Gastroesophageal sphincter (tissue), 4 donors: ENCODE measurements at places on chromosomes 11 and 22. TPM values are rescaled to one million over a fixed set of nuclear protein-coding genes. Genes with fewer than 3 reads are reported as not detected.

- no peaks in the 10 kb centered on the region for H3K27me3 ChIP-seq
- H3K4me1 ChIP-seq: no peaks in the 10 kb centered on the region
- no peaks in the 10 kb centered on the region for H3K36me3 ChIP-seq
- H3K27ac ChIP-seq: no peak overlapping the region
- no peak overlapping the region for H3K4me3 ChIP-seq
Observed at GRCh38 chr22:47033648-47034000, 271.2 kb downstream of the TBC1D22A start.

GRCh38 chr22:44755956-44756361 lies 3.6 kb downstream of the ARHGAP8 start:
- H3K36me3 ChIP-seq: no peaks in the 10 kb centered on the region
- ATAC-seq: no peak
- H3K27me3 ChIP-seq: peaks cover 81% of the 10 kb centered on the region
- no peak overlapping the region for H3K4me3 ChIP-seq
- peaks cover 7% of the 10 kb centered on the region for H3K4me1 ChIP-seq
- no peak overlapping the region for H3K27ac ChIP-seq

- no peak overlapping the region for H3K4me3 ChIP-seq
- no peaks in the 10 kb centered on the region for H3K27me3 ChIP-seq
- ATAC-seq: no peak
- no peaks in the 10 kb centered on the region for H3K36me3 ChIP-seq
- H3K4me1 ChIP-seq: no peaks in the 10 kb centered on the region
Observed at GRCh38 chr11:94181943-94182342, 53.3 kb downstream of the PANX1 start.

DNA sequence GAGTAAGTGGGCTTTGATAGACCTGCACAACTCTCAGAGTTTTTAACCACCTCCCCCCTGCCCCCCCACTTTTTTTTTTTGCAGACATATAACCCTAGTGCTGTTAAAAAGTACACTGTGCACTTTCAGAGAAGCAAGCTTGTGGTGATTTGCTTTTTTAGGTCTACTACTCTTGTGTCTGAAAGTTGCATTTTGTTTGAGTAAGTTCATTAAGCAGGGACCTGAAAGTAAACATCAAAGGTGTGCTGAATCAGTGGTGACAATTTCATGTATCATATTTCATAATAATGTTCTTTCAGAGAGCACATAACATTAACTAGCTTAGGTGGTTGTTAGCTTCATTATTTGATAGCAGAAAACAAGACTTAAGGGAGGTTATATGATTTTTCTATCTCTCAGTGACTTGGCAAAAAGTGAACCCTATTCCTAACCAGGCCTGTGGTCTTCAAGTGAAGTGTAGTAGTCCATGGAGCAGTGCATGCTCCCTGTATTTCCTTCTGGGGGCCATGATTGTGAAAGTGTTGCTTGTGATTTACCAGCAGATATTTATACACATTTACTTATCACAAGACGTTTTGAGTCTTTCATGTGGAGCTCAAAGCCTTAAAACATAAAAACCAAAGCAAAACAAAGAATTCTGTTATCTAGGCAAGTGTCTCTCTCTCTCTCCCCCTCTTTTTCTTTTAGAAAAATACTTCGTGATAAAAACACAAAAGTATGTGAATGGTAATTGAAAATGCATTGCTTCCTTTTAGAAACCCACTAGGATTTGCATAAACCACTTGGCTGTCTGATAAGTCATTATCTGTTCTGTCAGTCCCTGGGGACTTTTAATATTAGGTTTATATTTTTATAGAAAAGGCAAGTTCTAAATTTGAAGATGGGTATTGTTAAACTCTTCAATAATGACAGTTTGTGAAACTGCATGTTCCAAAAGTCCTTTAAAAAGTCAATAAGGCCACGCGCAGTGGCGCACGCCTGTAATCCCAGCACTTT lies 7.5 kb upstream of the RAG2 start:
- no peak for ATAC-seq
- no peak overlapping the region for H3K27ac ChIP-seq
- no peak overlapping the region for H3K4me3 ChIP-seq
- H3K36me3 ChIP-seq: peaks cover 5% of the 10 kb centered on the region

- peaks cover 24% of the 10 kb centered on the region for H3K27me3 ChIP-seq
- no peak overlapping the region for H3K4me3 ChIP-seq
- H3K27ac ChIP-seq: no peak overlapping the region
- no peaks in the 10 kb centered on the region for H3K36me3 ChIP-seq
- no peaks in the 10 kb centered on the region for H3K4me1 ChIP-seq
Observed at GRCh38 chr22:38403812-38404211, 51.2 kb downstream of the KCNJ4 start.

GRCh38 chr11:76256448-76256847 lies 50.1 kb upstream of the WNT11 start:
- peaks cover 8% of the 10 kb centered on the region for H3K4me1 ChIP-seq
- H3K27ac ChIP-seq: no peak overlapping the region
- H3K4me3 ChIP-seq: no peak overlapping the region
- no peaks in the 10 kb centered on the region for H3K27me3 ChIP-seq
- ATAC-seq: no peak
- no peaks in the 10 kb centered on the region for H3K36me3 ChIP-seq

Gene LINC01488
- not detected for total RNA-seq
